SHP77 treated with DMSO at 0.1 percent for 48 hours (cell line): ENCODE measurements at places on chromosomes 4 and X.

- DNase-seq, result no peak
Observed at GRCh38 chr4:94641702-94642560, 115.8 kb upstream of the BMPR1B start.

DNA sequence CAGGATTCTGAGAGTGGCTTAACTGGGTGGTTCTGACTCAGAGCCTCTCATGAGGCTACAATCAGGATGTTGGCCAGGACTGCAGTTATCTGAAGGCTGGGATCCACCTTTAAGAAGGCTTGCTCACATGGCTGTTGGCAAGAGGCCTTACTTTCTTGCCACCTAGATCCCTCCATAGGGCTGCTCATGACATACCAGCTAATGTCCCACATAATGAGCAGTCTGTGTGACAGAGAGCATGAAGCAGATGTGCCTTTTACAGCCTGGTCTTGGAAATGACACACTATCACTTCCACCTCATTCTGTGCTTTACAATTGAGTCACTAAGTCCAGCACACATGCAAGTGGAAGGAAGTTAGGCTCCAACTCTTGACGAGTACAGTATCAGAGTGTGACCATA lies 4.3 kb upstream of the RBM3 start:
- no peak for DNase-seq

- no peak for DNase-seq
Observed at GRCh38 chr4:30028826-30029225, 691.3 kb upstream of the PCDH7 start.

DNA sequence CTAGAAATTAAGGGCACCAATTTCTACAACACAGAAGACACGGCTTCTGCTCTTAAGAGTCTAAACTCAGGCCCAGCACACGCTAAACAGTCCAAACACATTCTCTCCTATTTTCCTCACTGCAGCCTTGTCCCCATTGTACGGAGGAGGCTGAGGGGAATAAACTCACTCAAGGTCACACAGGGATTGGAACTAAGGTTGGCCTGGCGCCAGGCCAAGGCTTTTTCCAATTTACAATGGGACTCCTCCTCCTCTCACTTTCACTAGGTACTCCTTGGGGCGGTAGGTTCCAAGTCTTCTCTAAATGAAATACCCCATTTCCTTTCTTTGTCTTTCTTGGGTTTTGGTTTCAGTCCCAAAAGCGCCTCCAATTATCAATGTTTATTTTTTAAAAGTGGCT lies 48.7 kb upstream of the CRMP1 start:
- DNase-seq, result no peak

GRCh38 chrX:72045141-72045540 lies 86.6 kb downstream of the RTL5 start:
- DNase-seq, result no peak

DNA sequence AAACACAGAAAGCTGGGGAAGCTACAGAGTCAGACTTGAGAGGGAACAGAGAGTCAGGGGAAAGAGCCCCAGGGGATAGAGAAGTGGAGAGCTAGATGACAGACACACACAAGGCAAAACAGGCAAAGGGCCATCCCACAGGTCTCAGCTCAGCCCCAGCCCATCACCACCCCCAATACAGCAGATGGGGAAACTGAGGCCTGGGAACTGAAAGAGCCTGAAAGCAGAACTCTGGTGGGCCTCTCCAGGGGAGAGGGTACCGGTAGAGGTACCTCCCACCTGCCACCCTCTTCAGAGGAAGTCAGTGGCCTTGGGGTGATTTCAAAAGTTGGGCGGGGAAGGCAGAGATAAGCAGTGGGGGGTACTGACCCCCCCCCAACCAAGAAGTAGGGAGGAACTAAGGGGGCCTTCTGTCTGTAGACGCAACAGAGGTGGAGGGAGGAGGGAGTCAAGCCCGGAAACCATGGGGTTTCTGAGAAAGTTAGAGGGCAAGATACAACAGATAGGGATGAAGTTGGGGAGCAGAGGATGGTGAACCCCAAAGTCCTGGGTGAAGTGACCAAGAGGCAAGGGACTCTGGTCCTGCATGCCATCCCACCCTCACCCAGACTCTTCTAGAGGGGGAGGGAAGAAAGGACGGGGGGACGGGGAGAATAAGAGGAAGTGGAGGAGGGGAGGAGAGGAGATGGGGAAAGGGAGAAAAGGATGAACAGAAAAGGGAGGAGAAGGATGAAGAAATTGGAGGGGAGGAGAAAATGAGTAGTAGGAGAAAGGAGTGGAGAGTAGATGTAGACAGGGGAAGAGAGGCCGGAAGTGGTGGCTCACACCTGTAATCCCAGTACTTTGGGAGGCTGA lies 3.2 kb downstream of the GATA1 start:
- DNase-seq, result no peak

DNA sequence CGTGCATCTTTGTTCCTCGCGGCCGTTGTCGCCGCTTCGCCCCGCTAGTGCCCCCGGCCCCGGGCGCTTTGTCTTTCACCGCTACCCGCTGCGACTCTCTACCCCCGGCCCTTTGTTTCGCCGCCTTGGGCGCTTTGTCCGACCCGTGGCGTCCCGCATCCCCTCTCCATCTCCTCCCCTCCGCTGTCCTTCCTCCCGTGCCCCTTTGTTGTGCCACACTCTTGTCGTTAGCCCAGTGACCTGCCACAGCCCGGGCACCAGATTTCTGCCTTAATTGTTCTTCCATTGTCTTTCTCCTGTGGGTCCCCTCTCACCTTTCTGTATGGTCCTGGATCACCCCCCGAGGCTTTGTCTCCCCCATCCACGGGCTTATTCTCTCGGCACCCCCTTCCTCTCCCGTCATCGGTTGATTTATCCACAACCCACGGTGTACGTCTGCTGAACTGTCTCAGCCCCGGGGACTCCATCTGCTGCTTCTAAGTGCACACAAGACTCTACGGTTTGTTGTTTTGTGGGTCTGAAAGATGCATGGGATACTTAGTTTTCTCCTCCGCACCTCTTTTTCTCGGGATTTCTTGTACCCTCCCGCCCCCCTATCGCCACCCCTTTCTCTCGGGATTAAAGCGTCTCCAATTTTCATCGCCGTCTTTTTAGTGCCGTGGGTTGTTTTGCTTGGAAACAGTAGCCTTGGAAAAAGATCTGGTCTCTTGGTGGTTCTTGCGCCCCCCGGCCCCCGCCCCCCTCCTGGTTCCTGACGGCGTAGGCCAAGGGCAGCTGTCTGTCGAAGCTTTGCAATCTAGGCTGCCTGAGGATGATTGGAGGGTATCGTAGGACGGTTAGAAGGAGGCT lies 783 bp downstream of the RBPJ start:
- DNase-seq, result no peak

DNA sequence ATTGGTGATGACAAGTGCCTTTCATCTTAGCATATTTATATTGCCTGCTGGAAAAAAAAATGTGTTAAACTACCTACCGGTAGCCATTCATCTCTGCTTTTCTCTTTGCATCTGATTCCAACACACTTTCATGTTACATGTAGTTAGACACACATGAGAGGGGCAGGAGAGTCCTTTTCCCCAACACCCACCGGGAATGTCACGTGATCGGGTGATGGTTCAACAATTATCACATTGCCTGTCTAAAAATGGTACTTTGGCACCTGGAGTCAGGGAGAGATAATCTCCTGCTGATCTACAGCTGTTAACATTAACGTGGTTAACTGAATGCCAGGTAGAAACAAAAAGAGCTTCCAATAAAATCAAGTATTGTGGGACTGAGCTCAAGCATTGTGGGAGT lies 19.6 kb upstream of the PBDC1 start:
- no peak for DNase-seq

GRCh38 chr4:54937501-54937900 lies 187.9 kb downstream of the KDR start:
- no peak for DNase-seq

- no peak for DNase-seq
Observed at GRCh38 chr4:108717386-108717785, 45.5 kb downstream of the ETNPPL start.

- no peak for DNase-seq
Observed at GRCh38 chrX:153762626-153763173, 1.3 kb upstream of the PLXNB3 start.
